ENCODE measurements at places on chromosomes 6 and 20.
A peak's percentile ranks its signal among the peaks of the same experiment; 100 is the strongest.

DNA sequence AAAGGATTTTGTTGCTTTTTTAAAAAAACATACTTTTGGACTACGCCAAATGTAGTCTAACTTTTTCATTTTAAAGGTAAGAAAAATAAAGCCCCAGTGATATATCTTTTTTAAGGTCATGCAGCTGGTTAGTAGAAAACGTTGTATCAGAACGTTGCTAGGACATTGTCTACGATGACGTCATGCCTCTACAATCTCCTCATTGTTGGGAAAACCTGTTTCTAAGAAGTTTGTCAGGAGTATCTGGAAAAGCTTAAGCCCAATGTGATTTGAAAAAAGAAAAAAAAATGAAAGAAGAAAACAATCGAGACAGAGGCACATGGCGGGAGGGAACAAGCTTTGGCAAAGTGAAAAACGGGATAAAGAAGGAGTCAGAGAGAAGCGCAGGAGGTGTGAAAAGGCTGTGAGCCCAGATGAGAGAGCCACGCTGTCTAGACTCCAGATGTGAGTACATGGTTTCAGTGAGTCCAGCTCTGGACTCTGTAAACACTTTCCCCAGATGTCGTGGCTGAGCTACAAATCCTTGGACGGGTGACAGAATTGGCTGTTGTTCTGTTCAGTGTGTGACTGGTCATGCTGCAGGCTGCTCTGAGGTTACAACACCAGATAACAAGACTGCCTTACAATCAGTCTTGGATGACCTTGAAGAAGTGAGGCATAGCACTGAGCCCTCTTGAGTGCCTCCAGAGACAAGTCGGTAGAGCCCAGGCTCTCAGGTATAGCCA, 656.7 kb upstream of the ID4 start:
- no peak for DNase-seq

DNA sequence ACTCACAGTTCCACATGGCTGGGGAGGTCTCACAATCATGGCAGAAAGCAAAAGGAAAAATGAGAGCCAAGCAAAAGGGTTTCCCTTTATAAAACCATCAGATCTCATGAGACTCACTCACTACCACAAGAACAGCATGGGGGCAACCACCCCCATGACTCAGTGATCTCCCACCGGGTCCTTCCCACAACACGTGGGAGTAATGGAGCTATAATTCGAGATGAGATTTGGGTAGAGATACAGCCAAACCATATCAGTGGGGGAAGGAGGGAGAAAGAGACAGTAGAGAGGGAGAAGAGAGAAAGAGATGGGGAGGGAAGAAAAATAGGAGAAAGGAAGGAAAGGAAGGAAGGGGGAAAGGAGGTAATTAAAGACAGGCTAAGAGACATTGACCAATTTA, 30.1 kb downstream of the GMDS start:
- peak; percentile 85 for DNase-seq

GRCh38 chr6:56102216-56102615, 145.2 kb downstream of the COL21A1 start:
- no peak for DNase-seq

- no peak for DNase-seq
Measured at GRCh38 chr20:8646716-8647115, 422.2 kb upstream of the PLCB4 start.

DNA sequence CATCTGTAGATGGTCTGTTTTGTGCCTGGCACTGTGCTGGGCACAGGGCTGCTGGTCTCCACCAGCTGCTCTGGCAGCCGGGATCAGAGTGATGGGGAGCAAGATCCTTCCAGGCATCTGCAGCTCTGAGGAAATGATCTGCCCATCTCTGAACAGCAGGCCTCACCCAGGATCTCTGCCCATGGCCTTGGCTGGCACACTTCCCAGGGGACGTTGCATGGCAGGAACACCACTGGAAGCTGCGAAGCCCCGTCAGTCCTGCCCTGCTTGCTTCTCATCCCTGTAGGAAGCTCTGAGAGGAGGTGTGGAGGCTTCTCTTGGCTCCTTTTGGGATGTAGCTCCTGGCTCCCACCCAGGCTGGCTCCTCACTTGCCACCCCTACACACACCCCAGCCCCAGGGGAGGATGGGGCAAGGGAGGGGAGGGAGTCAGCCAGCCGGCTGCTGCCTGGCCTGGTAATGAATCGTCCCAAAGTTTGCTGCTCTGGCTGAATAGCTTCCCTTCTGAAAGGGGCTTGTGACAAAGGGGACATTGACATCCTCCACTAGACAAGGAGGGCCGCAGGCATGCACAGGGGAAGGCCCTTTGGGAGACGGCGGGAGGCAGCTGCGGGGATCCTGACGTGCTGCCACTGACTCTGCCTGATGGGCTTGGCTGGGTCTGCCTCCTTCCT, 108.9 kb downstream of the VEGFA start:
- peak; percentile 26 for DNase-seq

DNA sequence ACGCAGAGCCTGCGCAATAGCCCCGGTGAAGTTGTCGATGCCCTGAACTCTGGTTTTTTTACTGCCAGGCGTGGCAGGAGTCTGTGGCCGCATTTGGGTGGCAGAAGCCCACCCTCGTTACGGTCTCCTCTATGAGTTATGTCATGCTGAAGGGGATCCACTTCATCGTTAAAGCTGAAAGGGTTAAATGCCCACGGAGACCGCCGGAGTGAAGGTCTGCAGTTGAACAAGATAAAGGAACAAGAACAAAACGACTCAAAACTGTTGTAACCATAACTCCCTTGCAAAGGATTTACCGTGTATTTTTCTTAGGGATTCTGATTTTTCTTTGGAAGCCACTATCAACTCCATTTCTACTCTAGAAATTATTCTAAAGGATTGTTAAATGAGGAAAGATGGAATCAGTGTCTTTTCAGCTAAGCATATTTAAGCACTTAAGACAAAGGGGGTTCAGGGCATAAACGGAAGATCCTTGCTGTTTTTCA, 501 bp upstream of the ELOVL5 start:
- DNase-seq, result no peak

- DNase-seq, result no peak
Measured at GRCh38 chr6:7939864-7940228, 29.3 kb upstream of the TXNDC5 start.

DNA sequence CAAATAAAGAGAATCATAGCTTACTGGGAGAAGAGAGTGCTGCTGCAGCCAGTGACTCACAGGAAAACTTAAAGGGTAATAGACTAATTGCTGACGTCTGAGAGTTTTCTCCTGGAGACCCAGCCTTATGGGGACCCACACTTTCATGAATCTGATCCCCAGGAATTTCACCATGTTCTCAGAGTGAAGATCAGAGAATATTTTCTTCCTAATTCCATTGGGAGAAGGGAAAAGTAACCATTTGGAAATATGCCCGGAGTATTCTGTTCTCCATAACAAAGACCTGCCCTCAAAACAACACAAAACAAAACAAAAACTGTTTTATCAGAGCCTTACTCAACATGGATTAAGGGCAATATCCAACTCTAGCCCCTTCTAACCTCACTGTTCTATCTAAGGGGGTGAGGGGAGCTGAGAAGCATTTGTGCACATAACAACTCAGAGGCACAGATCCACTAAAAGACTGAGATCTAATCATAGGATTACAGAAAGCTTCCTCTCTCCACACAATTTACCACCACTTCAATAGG, 168.2 kb upstream of the SSTR4 start:
- DNase-seq, result no peak
